ENCODE measurements at places on chromosomes 2 and 18.

GRCh38 chr2:201084863-201085262 is 13.1 kb downstream of the NDUFB3 start:
- no peak overlapping the region for H3K4me3 ChIP-seq
- no peak overlapping the region for H3K27ac ChIP-seq
- H3K36me3 ChIP-seq = peaks cover 23% of the 10 kb centered on the region
- DNase-seq = no peak

- H3K4me1 ChIP-seq = peaks cover 83% of the 10 kb centered on the region
- no peaks in the 10 kb centered on the region for H3K27me3 ChIP-seq
- no peak overlapping the region for H3K4me3 ChIP-seq
Measured at GRCh38 chr2:160331258-160332025, 131.4 kb upstream of the ITGB6 start.

DNA sequence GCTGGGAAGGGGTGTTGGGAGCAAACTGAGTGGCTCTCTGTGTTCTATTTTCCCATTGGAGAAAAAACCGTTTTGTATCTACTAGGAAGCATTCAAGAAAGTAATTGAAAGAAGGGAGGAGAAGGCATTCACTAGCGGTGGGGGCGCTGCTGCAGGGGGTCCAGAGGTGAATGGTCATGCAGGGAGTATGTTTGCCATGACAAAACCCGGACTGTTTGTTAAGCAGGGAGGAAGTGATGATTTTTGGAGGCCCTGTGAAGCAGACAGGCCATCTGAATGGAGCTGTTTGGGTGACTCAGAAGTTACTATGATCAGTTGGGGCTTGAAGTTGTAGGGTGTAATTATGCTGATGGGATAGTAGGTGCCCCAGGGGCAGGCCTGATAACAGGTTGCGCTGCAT is 7.0 kb downstream of the TAF4B start:
- no peaks in the 10 kb centered on the region for H3K36me3 ChIP-seq
- DNase-seq = no peak
- no peaks in the 10 kb centered on the region for H3K4me1 ChIP-seq
- no peak overlapping the region for H3K4me3 ChIP-seq
- H3K27me3 ChIP-seq = no peaks in the 10 kb centered on the region

- DNase-seq = no peak
- H3K27me3 ChIP-seq = no peaks in the 10 kb centered on the region
- no peaks in the 10 kb centered on the region for H3K36me3 ChIP-seq
Measured at GRCh38 chr2:23050388-23050787, 334.6 kb upstream of the KLHL29 start.

- H3K4me1 ChIP-seq = peaks cover 5% of the 10 kb centered on the region
- no peak overlapping the region for H3K4me3 ChIP-seq
- H3K36me3 ChIP-seq = no peaks in the 10 kb centered on the region
- H3K27me3 ChIP-seq = no peaks in the 10 kb centered on the region
- H3K27ac ChIP-seq = no peak overlapping the region
Measured at GRCh38 chr2:170467568-170468422, 247.3 kb upstream of the SP5 start.

DNA sequence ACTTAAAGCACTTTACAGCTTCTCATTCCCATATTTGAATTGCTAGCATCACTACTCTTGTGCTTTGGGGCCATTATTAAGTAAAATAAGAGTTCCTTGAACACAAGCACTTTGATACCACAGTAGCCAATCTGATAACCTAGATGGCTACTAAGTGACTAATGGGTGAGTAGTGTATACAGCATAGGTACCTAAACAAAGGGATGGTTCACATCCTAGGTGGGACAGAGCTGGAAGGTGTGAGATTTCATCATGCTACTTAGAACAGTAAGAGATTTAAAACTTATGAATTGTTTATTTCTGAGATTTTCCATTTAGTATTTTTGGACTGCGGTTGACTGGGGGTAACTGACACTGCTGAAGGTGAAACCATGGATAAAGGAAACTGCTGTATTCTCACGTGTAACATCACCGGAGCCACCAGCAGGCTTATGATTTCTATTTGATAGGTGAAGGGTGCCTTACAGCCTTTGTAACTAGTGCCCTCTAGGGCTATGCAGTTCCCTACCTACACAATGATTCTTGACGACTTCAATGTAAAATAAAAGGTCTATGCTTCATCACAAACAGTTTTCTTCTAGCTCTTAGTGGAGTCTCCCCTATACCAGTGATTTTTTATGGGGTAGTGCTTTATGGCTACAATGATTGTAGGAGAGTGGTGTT is 22.1 kb upstream of the CRIM1 start:
- H3K4me3 ChIP-seq = no peak overlapping the region
- H3K4me1 ChIP-seq = peaks cover 2% of the 10 kb centered on the region
- DNase-seq = no peak
- no peaks in the 10 kb centered on the region for H3K36me3 ChIP-seq
- no peaks in the 10 kb centered on the region for H3K27me3 ChIP-seq
- H3K27ac ChIP-seq = no peak overlapping the region

GRCh38 chr18:21257386-21257785 is 15.4 kb downstream of the GREB1L start:
- no peak overlapping the region for H3K4me3 ChIP-seq
- H3K36me3 ChIP-seq = no peaks in the 10 kb centered on the region
- H3K27me3 ChIP-seq = no peaks in the 10 kb centered on the region
- peaks cover 6% of the 10 kb centered on the region for H3K4me1 ChIP-seq
- H3K27ac ChIP-seq = no peak overlapping the region
- DNase-seq = no peak

DNA sequence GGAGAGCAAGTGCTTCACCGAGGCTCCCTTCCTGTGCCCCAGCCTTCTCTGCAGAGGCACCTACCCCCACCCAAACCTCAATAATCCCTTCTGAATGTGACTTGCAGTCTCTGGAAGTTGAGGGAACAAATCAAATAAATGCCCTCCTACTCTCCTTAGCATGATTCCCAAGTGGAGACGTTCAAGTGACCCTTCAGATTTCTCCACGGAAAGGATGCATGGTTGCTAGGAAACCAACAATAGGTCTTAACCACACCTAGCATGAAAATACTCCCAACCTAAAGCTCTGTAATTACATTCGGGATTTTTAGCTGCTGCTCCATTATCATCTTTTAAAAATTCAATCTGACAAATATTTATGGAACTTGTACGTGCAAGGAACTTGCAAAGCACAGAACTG is 50.2 kb upstream of the CABLES1 start:
- H3K27ac ChIP-seq = no peak overlapping the region
- H3K36me3 ChIP-seq = no peaks in the 10 kb centered on the region
- no peaks in the 10 kb centered on the region for H3K27me3 ChIP-seq
- H3K4me1 ChIP-seq = no peaks in the 10 kb centered on the region
- H3K4me3 ChIP-seq = no peak overlapping the region

GRCh38 chr2:164023896-164024295 is 288.1 kb upstream of the FIGN start:
- DNase-seq = no peak
- H3K36me3 ChIP-seq = no peaks in the 10 kb centered on the region
- H3K4me3 ChIP-seq = no peak overlapping the region

- DNase-seq = no peak
- H3K27ac ChIP-seq = no peak overlapping the region
- no peaks in the 10 kb centered on the region for H3K36me3 ChIP-seq
- no peak overlapping the region for H3K4me3 ChIP-seq
Measured at GRCh38 chr2:173412628-173413027, 58.0 kb downstream of the CDCA7 start.

DNA sequence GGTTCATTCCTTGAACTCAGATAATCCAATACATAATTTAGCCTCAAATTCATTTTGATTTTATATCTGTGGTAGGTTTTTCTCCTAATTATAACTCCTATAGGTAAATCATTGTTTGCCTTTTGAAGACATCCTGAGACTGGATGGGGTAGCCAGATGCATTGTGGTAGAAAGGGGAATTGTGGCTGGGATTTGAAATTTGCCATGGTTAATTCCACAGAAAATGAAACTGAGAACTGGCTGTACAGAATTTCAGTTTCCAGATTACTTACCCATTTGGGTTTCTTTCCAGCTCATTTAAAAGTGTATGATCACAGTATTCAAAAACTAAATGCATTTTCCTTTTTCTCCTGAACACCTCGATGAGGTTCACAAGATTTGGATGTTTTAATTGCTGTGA is 18.2 kb downstream of the CDKL4 start:
- no peaks in the 10 kb centered on the region for H3K36me3 ChIP-seq
- H3K4me3 ChIP-seq = no peak overlapping the region
- no peaks in the 10 kb centered on the region for H3K27me3 ChIP-seq
- H3K27ac ChIP-seq = no peak overlapping the region

DNA sequence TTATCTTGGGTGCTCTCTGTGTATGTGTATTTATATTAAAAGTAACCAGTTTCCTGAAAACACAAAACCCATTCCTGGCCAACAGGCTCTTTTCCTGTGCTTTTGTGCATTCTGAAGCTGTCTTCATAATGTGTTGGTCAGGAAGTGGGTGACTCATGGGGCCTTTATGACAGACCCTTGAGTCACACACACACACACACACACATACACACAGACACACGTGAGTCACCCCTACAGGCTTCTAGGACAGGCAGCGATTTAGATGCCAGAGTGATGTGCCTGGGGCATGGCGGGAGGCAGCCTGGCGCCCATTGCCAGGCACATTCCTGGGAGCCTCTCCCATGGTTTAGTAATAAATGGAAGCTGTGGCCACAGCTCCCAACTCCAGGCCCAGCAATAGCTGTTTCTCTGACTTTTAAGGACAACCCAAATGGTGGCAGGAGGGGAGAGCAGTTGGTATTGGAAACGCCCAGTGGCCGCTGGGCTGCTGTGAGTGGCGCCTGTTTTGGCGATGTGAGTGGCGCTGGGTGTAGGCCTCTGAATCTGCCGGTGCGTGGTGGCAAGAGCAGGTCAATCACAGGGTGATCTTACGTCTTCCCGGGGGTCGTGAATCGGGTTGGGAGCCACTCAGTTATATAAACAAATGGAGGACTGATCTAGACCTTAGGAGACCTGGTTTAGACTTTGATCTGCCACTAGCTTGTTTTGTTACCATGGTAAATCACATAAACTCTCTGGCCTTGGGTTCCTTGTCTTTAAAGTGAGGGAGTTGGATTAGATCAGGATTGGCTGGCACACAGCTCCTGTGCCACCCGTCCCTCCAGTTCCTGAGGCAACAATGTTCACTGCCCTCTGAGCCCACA is 150.7 kb upstream of the DLX2 start:
- H3K27me3 ChIP-seq = no peaks in the 10 kb centered on the region
- peak; percentile 42 for DNase-seq
- no peaks in the 10 kb centered on the region for H3K36me3 ChIP-seq
- no peaks in the 10 kb centered on the region for H3K4me1 ChIP-seq
- no peak overlapping the region for H3K4me3 ChIP-seq

Data from thoracic aorta (tissue), 2 donors.